ENCODE measurements at places on chromosomes 5 and 9.

- no peak for DNase-seq
Measured at GRCh38 chr5:67176936-67177335, 19.7 kb downstream of the CD180 start.

- no peak for DNase-seq
Measured at GRCh38 chr9:134624621-134625181, 16.9 kb upstream of the COL5A1 start.

GRCh38 chr5:171692107-171692506, 93.5 kb upstream of the SMIM23 start:
- DNase-seq: no peak

DNA sequence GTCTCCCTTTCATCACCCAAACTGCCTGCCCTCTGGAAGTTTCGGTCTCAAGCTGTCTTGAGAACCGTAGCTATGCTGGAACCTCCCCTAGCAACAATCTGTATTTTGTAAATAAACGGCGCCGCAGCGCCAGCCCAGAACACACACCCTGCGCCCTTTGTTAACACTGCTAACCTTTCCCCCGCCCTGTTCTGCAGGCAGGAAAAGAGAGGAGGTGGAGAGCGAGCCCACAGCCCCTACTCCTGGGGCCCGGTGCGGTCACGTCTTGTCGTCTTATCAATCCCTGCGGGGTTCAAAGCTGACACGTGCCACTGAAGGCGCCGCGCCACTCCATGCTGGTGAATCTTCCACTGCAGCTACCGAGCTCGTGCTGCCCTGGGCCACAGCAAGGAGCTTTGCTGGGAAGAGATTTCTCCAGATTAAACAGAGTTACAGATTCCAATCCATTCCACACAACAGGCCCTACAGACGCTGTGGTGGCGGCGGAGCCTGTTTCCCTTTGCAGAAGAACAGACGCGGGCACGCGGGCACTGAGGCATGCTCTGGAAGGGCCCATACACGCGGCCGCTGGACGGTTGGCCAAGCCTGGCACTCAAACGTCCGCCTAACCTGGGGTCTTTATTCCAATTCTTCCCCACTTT, 25.3 kb downstream of the ZDHHC11B start:
- DNase-seq: no peak

GRCh38 chr5:139473565-139473964, 2.8 kb downstream of the SMIM33 start:
- DNase-seq: no peak

DNA sequence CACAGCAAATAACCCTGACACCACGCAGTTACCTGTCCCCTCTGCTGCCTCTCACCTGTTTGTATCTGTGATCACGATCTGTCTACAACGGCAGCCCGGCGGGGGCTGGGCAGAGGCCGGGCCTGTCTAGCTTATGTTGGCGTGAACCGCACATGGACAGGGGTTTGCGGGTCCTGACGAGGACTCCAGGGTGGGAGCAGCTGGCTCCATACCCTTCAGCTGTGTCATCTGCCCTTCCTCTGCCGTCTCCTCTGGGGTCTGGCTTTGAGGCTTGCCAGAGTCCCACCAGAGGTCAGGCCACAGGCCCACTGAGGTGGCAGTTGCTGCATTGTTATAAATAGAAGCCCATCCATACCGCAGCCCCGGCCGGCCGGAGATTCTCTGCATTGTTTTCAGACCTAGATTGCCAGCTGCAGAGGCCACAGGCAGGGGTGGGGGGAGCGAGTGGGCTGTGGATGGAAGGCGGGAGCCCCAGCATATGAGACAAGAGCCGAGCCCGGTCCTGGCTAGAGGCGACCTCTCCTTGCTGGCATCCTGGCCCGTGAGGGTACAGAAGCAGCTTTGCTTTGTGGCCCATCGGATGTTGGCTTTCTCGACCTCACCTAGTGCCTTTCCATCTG, 37.8 kb downstream of the FAM78A start:
- DNase-seq: no peak

DNA sequence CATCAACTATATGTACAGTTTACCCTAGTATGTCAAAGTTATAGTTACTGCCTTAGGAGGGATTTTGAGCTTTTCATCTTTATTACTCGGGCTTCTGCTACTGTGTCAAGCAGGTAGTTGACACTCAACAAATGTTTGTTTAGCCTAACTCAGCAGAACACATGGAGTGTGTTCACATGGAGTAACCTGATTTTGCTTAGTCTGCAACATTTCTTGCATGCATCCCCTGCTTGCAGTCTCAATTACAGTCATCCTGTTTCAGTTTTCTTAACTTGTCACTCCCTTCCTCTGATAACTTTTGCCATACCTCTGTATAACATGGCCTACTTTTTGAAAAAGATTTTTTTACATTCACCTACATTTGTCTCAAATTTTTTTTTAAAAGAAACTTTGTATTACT, 135.5 kb downstream of the NMUR2 start:
- DNase-seq: no peak

DNA sequence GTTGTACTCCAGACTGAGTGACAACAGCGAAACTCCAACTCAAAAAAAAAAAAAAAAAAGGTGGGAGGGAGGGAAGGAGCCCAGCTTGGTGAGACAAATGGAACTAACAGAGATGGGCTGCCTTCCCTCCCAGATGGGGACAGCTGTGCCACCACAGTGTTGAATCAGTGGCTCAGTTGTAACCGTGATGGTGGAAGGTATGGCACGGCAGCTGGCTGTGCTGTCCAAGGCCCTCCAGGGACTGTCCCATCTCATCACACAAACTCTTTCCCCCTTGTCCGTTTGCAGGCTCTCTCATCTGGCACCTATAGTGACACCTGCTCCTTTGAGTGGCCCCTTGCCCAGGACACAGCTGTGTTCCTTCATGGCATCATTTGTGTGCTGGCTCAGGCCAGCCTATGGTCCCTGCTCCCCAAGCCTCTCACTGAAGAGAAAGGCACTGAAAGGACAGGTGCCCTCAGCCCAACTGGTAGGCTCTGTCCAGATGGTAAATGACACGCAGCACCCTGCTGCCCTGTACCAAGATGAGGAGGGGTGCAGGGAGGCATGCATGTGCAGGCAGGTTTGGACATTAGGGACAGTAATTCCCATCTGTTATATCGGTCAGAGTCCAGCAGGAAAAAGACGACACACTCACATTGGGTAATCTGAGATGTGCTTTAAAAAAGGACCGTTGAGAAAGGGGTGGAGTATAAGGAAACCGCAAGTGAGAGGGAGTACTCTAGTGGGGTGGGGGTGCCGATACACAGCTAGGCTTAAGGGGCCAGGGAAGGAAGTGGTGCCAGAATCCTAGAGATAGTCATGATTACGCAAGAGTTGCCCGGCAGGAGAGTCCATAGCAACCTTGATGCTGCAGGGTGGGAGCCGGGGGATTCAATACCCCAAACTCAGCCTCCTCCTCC, 4.3 kb downstream of the SMIM33 start:
- DNase-seq: no peak

DNA sequence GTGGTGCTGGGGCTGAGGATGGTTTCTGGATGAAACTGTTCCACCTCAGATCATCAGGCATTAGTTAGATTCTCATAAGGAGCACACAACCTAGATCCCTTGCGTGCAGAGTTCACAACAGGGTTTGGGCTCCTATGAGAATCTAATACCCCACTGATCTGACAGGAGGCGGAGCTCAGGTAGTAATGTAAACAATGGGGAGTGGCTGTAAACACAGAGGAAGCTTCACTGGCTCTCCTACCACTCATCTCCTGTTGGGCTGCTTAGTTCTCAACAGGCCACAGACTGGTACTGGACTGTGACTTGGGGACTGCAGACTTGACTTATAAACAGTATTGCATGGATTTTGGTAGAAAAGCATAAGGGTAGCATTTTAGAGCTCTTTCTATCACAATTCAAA, 870.7 kb upstream of the CDH10 start:
- no peak for DNase-seq

DNA sequence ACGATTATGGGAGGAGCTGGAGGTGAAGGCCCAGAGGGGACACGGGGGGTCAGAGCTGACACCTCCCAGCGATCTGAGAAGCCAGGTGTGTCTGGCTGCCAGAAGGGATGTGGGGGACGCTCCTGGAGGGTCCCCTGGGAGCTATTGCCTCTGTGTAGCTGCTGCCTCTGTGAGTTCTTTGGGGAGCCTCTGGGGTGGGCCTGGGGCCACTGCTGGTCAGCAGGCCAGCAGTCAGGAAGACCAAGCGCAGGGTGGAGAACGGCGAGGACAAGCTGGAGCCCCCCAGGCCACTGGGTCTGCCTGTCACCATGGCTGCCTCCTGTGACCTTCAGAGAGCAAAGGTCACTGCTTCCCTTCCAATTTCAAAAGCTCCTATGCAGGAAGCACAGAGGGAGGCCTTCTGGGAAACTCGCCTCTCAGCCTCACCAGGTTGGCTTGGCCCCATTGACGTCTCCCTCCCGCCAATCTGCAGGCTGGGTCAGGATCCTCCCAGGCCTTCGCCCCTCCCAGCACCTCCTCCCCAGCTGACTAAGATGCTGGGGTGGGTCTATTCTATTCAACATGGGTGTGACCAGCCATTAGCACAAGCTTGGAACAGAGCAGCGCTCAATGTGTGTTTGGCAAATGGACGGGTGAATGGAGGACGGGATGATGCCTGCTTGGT, 126.4 kb downstream of the GAPVD1 start:
- no peak for DNase-seq

DNA sequence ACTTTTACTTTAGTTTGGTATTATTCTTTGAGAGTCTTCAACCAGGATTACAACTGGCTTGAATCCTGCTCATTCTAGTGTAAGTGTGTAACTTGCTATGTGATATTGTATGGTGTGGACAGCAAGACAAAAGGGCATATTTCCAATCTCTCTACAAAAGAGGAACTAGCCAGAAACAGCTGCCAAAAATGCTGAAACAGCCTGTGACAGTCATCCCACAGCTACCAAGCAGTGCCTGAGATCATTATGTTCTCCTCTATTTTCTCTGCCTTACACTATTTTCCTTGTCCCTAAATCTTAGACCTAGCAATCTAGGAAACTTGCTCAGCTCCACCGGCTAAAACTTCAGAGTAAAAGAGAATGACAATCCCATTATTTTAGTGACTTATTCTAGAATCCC, 42.8 kb downstream of the WDR41 start:
- DNase-seq: peak; percentile 44

GRCh38 chr5:82296929-82297328, 18.8 kb upstream of the RPS23 start:
- no peak for DNase-seq

GRCh38 chr5:99386406-99387077, 457.7 kb upstream of the CHD1 start:
- DNase-seq: no peak

DNA sequence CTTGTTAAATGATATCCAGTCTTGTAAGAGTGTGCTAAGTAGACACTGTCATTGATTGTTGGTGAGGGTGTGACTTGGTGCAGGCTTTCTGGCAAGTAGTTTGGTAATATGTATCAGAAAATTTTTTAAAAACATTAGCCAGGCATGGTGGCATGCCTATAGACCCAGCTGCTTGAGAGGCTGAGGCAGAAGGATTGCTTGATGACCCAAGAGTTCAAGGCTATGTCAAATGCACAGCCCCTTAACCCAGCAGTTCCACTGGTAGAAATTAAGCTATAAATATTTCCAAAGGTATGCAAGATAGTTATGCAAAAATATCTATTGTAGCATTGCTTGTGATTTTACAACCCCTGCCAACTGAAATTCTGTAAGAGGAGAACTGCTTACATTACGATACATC, 24.2 kb downstream of the ZBTB43 start:
- no peak for DNase-seq

DNA sequence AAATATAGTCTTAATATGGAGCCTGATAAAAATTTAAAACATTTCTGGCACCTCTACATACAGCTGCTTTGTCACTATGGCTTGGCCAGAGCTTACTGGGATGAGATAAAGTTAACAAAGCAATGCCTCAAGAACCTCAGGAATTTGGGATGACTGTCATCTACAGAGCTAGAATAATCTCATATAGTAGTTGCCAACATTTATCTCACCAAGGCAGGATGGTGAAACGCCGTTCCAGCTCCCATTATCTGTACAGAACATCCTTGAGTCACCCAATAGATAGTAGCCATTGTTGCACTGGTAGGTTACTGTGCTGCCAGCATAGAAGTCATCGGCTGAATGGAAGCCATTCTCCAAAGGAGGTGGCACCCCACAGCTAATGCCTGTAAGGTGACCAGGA, 94.6 kb upstream of the TXNDC8 start:
- no peak for DNase-seq

GRCh38 chr5:151146061-151146460, 11.5 kb downstream of the ANXA6 start:
- DNase-seq: no peak

DNA sequence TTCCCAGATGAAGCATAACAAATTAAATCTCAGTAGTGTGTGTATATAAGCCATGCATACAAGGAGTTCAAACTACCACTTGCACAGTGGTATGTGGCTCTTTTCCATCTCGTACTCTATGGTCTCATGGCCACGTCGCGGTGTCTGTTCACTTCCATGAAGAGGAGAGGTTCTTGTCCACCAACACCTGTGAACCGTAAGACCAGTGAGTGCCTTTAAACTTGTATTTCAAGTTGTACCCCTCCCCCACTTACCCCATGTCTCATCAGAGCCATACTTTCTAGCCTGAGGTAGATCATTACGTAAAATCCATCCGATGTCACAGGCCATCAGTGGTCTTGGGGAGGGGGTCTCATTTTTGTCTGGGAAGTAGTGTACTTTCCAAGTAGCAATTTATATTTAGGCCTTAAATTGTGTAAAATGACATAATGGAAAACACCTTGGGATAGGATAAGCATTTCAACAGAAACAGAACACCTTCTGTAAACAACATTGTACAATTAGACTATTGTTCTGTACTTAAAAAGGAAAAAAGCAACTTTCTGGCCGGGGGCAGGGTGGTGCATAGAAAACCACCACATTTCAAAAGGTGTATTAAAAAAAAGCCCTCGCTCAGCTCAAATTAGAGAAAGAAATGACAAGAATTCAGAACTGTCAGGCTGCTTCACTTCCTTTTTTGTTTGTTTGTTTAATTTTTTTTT, 163.0 kb downstream of the SMARCA2 start:
- DNase-seq: no peak

DNA sequence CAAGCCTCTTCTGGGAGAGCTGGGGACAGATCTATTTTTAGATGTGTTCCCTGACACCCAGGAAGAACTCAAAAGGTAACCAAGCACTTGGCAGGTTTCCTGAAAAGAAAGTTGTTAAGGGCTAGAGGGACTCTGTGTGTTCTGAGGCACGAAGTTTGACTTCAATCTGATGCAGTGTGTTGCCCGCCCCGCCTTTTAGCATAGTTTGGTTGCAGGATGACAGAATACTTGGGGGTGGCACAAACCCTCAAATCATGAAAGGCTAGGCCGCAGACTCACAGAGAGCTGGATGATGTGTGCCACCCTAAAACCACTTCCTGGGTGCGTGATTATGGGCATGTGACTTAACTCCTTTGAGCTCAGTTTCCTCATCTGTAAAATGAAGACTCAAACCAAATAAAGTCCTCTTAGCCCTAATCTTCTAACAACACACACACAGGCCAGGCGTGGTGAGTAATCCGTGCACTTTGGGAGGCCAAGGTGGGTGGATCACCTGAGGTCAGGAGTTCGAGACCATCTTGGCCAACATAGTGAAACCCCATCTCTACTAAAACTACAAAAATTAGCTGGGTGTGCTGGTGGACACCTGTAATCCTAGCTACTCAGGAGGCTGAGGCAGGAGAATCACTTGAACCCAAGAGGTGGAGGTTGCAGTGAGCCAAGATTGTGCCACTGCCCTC, 12.8 kb upstream of the NDFIP1 start:
- DNase-seq: no peak
